ENCODE measurements at places on chromosomes 16 and 17. TPM values are rescaled to one million over a fixed set of nuclear protein-coding genes. Genes with fewer than 3 reads are reported as not detected.
A peak's percentile ranks its signal among the peaks of the same experiment; 100 is the strongest.

DNA sequence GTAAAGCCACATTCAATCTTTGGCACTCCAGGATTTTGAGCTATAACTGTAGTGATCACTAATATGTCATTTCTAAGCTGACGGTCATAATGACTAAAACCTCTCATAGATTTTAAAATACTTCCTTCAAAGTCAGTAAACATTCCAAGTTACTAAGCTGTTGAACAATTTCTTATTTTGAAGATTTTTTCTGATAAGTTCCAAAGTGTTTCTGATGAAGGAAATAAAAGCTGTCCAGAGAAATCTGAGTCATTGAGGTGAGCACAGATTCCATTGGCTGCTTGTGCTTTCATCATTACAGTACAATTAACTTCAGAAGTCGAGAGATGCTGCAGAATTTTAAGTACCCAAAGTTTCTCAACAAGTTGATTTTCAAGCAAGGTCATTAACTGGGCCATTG is 23.9 kb downstream of the NLRC5 start:
- H3K27me3 ChIP-seq = no peaks in the 10 kb centered on the region
- H3K4me1 ChIP-seq = peaks cover 6% of the 10 kb centered on the region
- no peak overlapping the region for H3K27ac ChIP-seq
- DNase-seq = no peak
- peaks cover 2% of the 10 kb centered on the region for H3K36me3 ChIP-seq
- H3K4me3 ChIP-seq = no peak overlapping the region

GRCh38 chr17:57779706-57780105 is 34.6 kb upstream of the CCDC182 start:
- H3K27me3 ChIP-seq = no peaks in the 10 kb centered on the region
- H3K27ac ChIP-seq = no peak overlapping the region
- H3K36me3 ChIP-seq = no peaks in the 10 kb centered on the region
- H3K4me3 ChIP-seq = no peak overlapping the region
- peaks cover 16% of the 10 kb centered on the region for H3K4me1 ChIP-seq

NEUROD2 gene
- not detected for total RNA-seq

GRCh38 chr17:38705803-38706504 is 881 bp downstream of the MLLT6 start:
- peak; percentile 74 for DNase-seq
- H3K27ac ChIP-seq = peak overlapping the region; percentile 98
- peaks cover 61% of the 10 kb centered on the region for H3K4me1 ChIP-seq
- H3K4me3 ChIP-seq = peak overlapping the region; percentile 35

DNA sequence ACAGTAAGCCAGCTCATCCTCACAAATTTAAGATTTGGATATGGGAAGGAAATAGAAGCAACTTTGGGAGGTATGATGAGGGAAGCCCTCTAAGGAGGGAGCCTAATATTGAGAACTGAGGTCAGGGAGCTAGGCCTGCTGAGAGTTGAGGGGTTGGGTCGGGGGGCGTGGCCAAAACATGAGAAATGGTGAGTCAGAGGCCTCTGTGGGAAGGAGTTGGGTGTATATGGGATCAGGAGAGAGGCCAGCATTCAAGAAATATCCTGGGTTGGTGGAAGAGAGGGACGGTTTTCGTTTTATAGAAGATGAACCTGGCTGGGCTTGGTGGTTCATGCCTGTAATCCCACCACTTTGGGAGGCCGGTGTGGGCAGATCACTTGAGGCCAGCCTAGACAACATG is 48.4 kb downstream of the CLEC16A start:
- no peaks in the 10 kb centered on the region for H3K27me3 ChIP-seq
- no peak for DNase-seq
- peaks cover 10% of the 10 kb centered on the region for H3K4me1 ChIP-seq

DNA sequence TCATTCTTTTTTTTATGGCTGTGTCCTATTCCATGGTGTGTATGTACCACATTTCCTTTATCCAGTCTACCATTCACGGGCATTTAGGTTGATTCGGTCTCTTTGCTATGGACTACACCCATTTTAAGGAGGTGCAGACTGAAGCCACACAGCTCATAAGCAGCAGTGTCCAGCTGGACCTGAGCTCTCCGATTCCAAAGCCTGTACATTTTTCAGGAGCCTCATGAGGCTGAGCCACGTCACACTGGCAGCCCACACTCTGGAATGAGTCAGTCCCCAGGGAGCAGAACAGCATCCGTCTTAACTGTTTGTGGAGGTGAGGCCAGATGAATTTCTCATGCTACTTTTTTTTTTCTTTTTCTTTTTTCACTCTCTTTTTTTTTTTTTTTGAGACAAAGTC is 116.1 kb downstream of the C16orf95 start:
- H3K27ac ChIP-seq = no peak overlapping the region
- DNase-seq = no peak
- no peaks in the 10 kb centered on the region for H3K4me1 ChIP-seq
- H3K27me3 ChIP-seq = no peaks in the 10 kb centered on the region
- no peaks in the 10 kb centered on the region for H3K36me3 ChIP-seq
- no peak overlapping the region for H3K4me3 ChIP-seq

DNA sequence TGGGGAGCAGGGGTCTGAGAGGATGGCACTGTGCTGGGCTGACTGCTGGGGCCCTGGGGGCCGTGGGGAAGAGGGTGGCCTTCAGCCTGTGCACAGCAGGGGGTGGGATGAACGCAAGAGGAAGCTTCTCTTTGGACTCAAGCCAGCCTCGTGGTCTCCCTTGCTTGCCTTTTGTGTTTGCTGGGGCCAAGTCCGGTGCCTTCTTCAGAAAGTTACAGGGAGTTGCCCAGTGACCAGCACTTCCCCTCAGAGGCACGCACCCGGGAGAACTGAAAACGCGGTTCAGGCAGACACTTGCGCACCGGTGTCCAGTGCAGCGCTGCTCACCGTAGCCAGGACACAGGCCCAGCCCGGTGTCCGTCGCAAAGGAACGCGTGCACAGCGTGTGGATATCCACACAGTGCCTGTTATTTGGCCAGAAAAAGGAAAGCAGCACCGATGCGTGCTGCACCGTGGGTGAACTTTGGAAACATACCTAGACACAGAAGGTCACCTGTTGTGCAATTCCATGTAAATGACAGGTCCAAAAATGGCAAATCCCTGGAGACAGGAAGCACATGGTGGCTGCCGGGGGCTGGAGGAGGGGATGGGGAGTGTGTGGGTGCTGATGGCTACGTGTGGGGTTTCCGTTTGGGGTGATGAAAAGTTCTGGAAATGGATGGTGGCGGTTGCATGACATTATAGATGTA is 29.4 kb upstream of the NUDT16L1 start:
- no peaks in the 10 kb centered on the region for H3K27me3 ChIP-seq
- peaks cover 72% of the 10 kb centered on the region for H3K4me1 ChIP-seq
- H3K4me3 ChIP-seq = no peak overlapping the region
- peak; percentile 68 for DNase-seq
- H3K27ac ChIP-seq = peak overlapping the region; percentile 21

- no peaks in the 10 kb centered on the region for H3K27me3 ChIP-seq
- H3K4me1 ChIP-seq = no peaks in the 10 kb centered on the region
- no peaks in the 10 kb centered on the region for H3K36me3 ChIP-seq
- H3K4me3 ChIP-seq = no peak overlapping the region
- DNase-seq = no peak
These were observed 18.4 kb upstream of the C16orf82 start for GRCh38 chr16:27048316-27048715.
